ENCODE measurements at places on chromosomes 7 and 10.

GRCh38 chr7:98252425-98253054, 508 bp upstream of the TECPR1 start:
- no peak for DNase-seq

DNA sequence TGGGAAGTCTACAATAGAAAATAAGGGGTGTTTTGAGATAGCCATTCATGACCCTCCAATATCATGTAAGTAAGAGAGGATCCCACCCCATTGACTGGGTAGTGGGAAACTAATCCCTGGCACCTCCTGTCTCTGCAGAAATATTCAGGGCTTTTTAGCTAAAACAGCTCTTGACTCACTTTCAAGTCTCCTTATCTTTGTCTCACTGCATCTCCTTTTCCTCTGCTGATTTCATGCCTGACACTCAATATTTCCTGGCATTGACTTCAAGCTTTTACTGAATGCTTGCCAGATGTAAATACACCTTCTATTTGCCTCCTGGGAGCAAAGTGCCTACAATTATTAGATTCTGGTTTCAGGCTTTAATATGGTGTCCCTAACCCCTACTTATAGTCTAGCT, 57.1 kb downstream of the CHRM2 start:
- no peak for DNase-seq

GRCh38 chr10:44936314-44936975, 23.2 kb upstream of the RASSF4 start:
- DNase-seq, result no peak

DNA sequence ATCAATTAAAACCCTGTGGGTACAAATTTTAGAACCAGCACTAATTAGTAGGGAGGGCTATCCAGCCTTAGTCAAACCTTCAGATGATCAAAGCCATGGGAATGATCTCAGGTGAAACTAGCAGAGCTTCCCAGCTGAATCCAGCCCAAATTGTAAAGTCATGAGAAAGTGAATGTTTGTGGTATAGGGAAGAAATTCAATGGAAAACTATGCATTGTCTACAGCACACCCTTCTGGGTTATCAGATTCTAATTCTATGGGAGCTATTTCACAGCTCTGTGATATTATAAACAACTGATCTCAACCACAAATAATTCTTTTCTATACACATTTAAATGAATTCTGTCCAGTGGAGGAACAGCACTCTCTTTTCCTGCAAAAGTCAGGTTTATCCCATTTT, 24.6 kb upstream of the BMPER start:
- no peak for DNase-seq

DNA sequence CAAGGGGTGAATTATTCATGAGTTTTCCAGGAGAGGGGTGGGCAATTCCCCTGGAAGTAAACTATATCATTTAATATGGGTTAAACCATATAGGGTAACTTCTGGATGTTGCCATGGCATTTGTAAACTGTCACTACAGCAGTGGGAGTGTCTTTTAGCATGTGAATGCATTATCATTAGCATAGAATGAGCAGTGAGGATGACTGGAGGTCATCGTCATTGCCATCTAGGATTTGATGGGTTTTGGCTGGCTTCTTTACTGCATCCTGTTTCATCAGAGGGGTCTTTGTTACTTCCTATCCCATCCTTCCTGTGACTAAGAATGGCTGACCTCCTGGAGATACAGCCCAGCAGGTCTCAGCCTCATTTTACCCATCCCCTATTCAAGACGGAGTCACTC, 139.5 kb upstream of the PRKCQ start:
- no peak for DNase-seq

DNA sequence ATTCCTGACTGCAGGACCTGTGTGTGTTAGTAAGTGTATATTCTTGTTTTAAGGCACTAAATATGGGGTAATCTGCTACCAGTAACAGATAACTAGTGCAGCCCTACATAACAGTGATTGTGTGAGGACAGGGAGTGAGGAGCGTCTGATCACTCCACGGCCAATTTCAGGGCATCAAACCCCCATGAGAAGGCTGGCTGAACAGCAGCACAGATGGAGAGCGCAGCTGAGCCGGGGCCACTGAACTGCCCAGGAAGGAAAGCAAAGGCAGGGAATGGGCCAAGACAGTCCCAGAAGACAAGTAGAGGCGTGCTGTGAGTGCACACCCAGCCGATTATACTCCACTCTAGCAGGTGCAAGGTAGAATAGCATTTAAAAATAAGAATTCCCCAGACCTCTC, 157.1 kb upstream of the CHST15 start:
- no peak for DNase-seq

GRCh38 chr7:49243521-49243920, 319.2 kb downstream of the CDC14C start:
- no peak for DNase-seq

DNA sequence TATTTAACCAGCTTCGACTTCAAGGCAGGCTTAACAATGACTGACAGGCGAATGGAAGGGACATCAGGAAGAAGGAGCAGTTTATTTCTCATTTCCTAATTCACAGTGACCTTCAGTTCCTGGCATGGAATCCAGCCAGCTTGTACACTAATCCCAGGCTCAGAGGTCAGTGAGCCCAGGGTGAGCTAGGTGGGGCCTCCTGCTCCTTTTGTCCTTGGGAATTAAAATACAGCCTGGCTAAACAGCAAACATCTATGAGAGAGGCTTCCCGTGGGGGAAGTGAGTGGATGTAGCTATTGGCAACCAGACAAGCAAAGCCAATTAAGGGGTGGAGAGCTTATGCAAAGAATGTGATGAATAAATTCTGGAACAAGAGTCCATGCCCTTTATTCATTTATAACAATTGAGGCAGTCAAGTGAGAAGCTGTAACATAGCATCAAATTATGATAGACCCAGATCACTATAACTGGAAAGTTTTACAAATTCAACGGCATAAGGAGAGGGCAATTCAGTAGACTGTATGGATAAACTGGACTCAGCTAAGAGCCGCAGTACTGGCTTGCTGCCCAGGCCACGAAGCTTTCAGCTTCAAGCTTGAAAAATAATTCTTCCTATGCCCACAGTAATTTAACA, 57.1 kb downstream of the STK17A start:
- no peak for DNase-seq

- no peak for DNase-seq
Observed at GRCh38 chr7:104584620-104585019, 256.2 kb downstream of the LHFPL3 start.

DNA sequence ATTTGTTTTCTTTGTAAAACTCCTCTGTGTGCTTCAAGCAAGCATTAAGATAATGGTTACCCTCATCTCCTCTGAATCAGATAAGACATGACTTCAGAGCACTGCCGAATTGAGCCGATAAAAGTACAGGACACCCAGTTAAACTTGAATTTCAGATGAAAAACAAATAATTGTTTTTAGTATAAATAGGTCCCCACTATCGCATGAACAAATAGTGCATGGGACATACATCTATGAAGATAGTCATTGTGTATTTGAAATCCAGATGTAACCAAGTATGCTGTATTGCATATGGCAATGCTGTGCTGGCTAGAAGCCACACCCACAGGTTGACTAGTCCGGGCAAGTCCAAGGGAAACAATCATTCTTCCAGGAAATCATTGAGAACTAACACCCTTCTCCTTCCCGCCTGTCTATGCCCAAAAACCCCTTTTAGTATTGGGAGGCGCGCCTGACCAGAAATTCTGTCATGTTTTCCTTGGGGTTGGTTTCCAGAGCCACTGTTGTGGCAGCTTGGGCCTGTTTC, 12.6 kb upstream of the FGFR2 start:
- no peak for DNase-seq

- DNase-seq, result no peak
Observed at GRCh38 chr10:22846294-22846693, 81.6 kb upstream of the ARMC3 start.

- DNase-seq, result no peak
Observed at GRCh38 chr7:66505531-66506451, 122.9 kb upstream of the KCTD7 start.

GRCh38 chr7:27115221-27116026, 12.9 kb upstream of the HOXA2 start:
- DNase-seq, result no peak

GRCh38 chr10:124677293-124677699, 66.9 kb downstream of the FAM53B start:
- DNase-seq, result no peak

GRCh38 chr7:23369100-23369499, 70.0 kb downstream of the MALSU1 start:
- DNase-seq, result no peak

DNA sequence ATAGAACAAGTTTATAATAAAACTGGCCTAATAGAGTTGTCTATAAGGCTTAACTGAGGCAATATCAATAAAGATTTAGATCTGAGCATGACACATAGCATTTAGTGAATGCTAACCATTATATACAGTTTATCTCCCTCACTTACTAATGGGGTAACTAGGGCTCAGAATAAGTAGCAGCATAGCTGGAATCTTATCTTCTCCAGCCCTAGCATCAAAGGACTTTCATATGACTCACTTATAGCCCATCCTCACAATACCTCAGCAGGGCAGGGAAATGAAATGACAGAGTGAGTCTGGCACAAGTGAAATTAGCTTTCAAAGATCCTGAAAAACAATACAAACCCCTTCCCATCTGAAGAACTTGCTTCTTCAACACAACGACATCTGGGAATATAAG, 362.9 kb downstream of the KIF20B start:
- no peak for DNase-seq

GRCh38 chr7:66919304-66919703, 1.7 kb upstream of the TMEM248 start:
- no peak for DNase-seq

DNA sequence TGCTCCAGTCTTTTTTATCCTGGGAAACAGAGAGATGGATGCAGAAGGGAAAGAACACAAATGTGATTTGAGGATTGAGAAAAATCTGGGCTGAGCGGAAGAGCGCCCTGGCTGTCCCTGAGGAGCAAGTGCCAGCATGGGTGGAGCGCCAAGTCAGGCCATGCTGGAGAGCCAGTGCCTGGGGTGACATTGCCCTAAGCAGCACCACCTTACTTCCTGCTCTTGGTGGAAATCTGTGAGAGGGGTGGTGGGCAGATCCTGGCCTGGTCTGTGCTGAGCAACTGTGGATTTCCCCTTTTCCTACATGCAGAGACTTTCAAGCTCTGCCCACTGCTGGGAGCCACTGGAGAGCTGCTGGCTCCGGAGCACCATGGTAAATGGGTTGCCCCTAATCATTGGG, 36.9 kb downstream of the DDIT4 start:
- no peak for DNase-seq

GRCh38 chr7:88396948-88397322, 90.2 kb upstream of the STEAP4 start:
- no peak for DNase-seq

- DNase-seq, result no peak
Observed at GRCh38 chr7:101911800-101912715, 94.6 kb downstream of the CUX1 start.
